ENCODE measurements at places on chromosomes 13 and 19.
A peak's percentile ranks its signal among the peaks of the same experiment; 100 is the strongest.

DNA sequence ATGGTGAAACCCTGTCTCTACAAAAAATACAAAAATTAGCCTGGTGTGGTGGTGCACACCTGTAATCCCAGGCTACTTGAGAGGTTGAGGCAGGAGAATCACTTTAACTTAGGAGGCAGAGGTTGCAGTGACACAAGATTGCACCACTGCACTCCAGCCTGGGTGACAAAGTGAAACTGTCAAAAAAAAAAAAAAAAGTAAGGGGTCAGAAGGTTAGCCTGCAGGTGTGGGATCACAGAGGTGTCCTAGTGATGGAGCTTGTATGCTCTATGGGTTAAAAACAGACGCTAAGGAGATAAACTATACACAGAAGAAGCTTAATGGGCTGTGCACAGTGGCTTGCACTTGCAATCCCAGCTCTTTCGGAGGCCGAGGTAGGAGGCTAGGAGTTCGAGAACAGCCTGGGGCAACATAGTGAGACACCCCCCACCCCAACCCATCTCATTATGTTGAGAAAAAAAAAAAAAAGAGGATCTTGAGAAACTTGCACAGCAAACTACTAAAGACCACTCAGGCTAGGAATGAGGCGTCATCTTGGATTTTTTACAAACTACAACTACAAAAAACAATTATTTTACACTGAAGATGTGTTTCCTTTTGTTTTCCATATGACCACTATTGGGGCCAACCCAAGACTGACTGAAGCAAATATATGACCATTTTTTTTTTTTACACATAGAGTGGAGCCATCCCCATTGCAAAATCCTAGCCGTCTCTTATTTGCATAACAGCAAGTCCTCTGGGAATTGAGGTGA, 7.9 kb downstream of the FOSB start:
- peak; percentile 69 for DNase-seq

DNA sequence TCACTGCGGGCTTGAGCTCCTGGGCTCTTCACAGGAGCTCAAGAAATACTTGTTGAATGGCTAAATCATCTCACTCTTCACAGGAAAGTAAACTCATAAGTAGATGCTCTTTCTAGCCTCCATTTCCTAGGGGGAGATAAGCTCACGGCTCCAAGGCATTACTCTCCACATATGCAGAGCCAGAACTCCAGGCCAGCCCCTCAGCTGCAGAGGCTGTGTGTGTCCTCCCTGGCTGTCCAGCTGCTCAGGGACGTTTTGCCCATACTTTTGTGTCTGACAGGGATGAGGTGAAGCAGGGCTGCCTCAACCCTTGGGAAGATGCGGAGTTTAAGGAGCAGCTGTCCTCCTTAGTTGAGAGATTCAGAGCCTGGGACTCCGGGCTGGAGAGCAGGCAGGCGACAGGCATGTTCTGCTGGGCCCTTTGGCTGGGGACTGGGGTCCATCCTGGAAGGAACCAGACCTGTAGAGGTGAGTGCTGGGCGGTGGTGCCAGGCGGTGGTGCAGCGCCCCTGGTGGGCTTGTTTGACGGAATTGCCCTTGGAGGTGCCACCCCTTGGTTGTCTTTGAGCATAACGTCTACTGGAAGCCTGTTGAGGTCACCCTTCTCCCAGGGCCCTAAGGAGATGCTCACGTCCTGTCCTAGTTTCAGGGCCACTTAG, 20.5 kb upstream of the SLC15A1 start:
- no peak for DNase-seq

- DNase-seq, result no peak
Observed at GRCh38 chr19:48367855-48368254, 3.7 kb downstream of the SYNGR4 start.

- DNase-seq, result no peak
Observed at GRCh38 chr13:48709213-48709612, 55.5 kb downstream of the CYSLTR2 start.

DNA sequence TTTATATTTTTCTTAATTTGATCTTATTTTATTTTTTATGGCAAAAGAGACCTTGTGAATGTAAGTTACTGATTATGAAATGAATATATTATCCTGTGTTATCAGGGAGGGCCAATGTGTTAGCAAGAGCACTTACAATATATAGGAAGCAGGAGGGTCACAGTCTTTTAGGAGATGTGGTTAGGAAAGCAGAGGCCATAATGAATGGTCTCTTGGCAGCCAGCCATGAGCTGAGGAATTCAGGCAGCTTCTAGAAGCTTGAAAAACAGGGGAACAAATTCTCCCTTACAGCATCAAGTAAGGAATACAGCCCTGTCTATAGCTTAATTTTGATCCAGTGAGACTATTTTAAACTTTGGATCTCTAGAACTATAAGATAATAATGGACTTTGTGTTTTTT, 2374.6 kb downstream of the PCDH9 start:
- no peak for DNase-seq

GRCh38 chr19:4538601-4538954, 1.3 kb downstream of the LRG1 start:
- peak; percentile 50 for DNase-seq

- no peak for DNase-seq
Observed at GRCh38 chr13:50200569-50200968, 185.3 kb downstream of the KCNRG start.

DNA sequence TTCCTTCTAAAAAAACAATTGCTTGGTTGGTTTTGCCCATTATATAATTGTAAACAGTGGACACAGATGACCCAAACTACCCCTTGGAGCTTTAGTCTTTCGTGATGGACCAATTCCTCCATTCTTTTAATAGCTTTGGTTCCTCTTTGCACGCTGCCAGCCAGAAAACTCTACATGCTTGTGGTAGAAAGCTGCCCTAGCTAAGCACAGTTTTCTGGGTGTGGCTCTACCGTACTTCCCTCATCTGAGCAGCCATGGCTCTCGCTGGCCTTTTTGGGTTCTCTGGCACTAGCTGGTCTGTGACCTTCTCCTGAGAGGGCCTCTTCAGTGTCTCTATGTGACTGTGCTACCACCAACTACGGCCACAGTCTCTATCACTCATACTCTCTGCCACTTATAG, 29.9 kb upstream of the CEBPA start:
- peak; percentile 16 for DNase-seq

DNA sequence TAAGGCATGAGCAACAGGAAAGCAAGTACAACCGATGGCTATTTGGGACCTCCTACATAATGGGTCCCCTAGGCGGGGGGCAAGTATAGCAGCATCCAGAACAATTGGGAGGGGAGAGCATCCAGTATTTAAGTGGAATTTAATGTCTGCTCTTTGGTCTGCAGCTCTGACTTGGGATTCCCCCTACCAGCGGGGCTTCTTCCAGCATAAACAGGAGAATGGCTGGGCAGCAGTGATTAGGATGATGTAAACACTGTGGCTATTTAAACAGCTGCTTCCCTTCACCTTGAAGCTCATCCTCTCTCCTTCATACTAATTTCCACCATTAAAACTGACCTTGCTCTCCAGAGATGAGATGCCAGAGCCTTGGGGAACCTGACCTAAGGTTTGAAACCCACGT, 73.9 kb upstream of the OXGR1 start:
- DNase-seq, result no peak

GRCh38 chr19:54186934-54187381, 2.4 kb downstream of the MBOAT7 start:
- no peak for DNase-seq

- DNase-seq, result no peak
Observed at GRCh38 chr13:44744880-44745633, 168.9 kb upstream of the TSC22D1 start.

DNA sequence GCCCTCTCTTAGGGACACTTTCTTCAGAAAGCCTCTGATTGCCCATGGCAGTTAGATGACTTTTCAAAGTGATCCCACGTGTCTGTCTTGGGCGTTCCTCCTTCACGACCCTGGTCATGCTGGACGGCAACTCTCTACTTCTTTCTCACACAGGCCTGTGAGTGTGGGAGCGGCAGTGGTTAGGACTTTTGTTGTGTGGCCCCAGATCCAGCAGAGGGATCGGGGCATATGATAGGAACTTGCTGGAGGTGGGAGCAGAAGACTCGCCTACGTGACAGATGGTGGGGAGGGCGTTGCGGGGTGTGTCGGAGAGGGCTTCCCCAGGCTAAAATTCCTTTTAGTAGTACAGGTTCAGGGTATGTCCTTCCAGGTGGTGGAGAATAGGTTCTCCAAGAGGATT, 289.5 kb upstream of the MAB21L1 start:
- no peak for DNase-seq

DNA sequence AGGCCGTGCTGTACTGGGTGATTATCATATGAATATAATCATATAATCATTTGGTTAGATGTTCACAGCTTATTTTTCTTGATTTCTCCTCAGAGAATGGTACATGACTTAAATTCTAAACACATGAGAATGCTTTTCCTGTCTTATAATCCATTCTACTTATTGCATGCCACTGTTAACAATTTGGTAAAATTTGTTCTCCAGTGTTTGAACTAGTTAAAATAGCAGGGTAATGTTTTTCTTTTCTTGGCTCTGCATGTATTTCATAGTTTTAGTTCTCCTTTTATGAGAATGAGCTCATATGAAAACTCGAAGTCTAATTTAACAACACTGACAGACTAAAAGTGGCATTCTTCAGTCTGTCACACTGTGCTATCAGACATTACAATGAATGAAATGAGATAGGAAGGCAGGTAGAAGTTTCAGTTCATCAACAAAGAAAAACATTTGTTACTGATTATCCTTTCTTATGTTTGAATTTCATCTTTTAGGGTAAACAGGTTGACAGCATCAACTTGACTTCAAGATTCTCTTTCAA, 10.2 kb downstream of the SPRYD7 start:
- DNase-seq, result no peak

DNA sequence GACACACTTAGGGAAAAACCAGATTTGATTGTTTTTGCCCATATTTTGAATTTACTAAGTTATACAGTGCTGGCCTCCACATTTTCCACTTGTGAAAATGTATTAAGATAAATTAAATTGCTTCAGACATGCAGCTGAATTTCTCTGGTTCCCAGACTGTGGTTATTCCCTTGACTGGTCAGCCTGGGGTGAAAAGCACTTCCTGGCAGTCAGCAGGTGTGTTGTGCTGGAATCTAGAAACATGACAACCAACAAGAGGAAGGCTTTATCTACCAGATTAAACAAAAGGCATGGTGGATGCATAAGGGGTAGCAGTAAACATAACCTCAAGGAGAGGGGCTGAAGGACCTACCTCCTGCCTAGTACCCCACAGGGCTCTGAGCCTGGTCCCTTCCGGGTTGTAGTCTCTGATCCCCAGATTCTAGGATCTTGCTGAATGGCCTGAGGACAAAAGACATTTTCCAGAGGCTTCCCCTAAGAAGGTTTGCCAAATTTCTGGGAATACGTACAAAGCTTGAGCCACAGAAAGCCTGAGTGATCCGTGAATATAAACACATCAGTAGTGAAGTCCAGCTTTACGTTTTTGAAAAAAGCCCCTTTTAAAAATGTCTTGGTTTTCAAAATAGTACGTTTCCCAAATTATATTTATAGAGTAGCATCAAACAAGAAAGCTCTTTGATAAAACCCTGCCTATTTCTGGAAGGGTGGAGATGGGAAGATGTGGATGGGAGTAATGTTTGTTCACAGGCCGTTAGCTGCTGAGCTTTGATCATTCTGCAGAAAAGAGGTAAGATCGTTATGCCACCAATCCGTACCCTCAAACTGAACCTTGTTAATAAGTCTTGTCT, 133.4 kb downstream of the LACC1 start:
- DNase-seq, result no peak

DNA sequence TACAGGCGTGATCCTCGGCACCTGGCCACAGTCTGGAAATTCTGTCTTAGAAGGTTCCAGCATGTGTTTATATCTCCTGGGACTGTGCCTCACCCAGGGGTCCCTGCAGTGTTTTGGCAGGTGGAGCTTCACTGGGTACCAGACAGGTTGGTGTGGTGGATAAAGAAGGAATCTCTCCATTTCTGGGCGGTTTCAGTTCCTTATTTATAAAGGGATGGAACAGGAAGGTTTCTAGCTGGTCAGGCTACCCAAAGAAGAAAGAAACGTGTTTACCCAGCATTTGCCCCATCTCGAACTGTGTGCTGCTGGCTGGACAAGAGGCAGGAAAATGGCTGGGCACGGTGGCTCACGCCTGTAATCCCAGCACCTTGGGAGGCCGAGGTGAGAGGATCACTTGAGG, 9.8 kb downstream of the PNPLA6 start:
- DNase-seq, result peak; percentile 58

DNA sequence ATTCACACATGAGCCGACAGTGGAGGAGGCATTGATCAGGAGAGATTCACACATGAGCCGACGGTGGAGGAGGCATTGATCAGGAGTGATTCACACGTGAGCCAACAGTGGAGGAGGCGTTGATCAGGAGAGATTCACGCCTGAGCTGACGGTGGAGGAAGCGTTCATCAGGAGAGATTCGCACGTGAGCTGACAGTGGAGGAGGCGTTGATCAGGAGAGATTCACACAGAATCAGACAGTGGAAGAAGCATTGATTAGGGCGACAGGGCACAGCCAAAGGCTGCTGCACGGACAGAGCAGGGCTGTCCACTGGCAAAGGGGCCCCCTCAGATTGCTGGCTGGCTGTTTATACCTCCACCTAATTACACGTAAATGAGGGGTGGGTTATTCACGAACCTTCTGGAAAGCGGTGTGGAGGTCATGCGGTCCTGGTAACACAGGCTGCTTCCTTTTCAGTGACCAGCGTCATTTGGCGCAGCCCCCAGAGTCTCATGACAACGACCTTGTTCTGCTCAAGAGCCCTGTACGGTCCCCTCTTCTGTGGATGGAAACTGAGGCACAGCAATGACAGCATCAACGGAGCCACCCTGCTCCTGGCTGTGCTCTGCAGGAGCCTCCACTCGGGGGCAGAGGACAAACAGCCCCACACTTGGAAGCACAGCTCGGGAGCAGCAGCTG, 50.6 kb upstream of the GAS6 start:
- no peak for DNase-seq

DNA sequence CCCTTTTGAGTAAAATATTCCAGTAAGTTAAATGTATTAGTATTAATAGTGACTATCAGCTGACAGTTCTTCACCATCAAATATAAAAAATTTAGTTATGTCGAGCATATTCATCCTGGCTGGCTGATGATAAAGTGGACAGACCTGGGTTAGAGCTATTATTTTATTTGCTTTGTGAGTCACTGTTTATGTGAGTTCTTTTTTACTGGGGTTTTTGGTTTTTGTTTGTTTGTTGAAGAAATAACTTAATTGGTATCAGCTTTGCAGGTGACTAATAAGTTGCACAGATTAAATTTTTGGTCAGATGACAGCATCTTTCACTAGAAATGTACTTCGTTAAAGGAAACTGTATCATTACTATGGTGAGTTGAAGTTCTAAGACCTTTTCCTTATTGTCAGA, 224.7 kb downstream of the GGACT start:
- DNase-seq, result no peak

- DNase-seq, result no peak
Observed at GRCh38 chr13:51620165-51620983, 36.1 kb downstream of the WDFY2 start.

DNA sequence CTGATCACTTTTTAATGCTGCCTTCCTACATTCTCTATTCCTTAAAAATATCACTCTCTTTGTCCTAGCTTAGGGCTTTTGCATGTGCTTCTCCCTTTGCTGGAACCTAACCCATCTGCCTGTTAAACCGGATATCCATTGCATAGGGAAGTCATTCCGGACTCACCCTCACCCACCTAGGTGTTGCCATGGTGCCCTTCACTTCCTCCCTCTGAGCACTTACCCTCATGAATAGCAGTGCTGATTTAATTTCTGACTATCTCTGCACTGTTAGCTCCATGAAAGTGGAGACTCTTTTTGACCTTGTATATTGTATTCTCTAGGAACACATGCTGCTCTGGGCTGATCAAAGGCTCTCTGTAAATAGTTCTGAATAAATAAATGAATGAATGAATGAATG, 401.9 kb downstream of the PCDH20 start:
- DNase-seq, result no peak

GRCh38 chr19:15177269-15178116, 23.3 kb downstream of the NOTCH3 start:
- DNase-seq, result peak; percentile 87

All from RPMI8226 (cell line).